Putamen (tissue), 1 donor: ENCODE measurements at places on chromosomes 7 and 10.
A peak's percentile ranks its signal among the peaks of the same experiment; 100 is the strongest.

DNA sequence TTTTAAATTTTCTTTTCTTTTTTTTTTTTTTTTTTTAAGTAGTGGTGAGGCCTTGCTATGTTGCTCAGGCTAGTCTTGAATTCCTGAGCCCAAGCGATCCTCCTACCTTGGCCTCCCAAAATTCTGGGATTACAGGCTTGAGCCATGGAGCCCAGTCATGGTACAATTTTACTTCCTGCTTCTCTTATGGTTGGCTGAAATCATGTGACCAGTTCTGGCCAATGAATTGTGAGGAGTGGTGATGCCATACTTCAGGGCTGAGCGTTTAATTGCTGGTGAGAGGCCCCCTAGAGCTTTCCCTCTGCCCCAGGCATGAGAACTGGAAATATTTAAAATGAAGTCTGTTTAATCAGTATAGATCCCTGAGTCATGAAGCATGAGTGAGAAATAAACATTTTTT lies 22.2 kb upstream of the BAIAP2L1 start:
- no peak for DNase-seq

DNA sequence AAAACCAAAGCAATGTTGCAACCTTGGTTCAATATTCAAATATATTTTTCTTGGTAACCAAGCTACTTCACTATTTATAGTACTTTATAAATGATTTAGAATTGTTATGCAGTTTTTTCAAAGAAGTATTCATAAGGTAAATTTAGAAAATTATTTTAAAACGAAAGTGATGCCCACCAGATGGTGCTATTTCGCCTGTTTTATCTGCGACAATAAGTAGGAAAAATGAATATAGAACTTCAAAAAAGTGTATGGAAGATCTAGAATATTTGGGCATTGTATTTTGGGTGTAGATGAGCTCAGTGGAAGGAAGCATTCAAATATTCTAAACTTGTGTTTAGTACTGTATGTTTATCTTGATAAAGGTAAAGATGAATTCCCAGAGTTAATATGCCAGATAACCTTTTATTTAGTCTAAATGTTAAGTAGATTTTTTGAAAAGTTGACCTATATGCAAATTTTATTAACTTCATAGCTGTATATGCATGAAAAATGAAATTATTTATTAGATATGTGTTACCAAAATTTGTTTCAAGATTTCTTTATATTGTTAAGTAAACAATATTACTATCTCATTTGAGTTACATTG lies 93.2 kb downstream of the ADK start:
- DNase-seq: peak; percentile 17

DNA sequence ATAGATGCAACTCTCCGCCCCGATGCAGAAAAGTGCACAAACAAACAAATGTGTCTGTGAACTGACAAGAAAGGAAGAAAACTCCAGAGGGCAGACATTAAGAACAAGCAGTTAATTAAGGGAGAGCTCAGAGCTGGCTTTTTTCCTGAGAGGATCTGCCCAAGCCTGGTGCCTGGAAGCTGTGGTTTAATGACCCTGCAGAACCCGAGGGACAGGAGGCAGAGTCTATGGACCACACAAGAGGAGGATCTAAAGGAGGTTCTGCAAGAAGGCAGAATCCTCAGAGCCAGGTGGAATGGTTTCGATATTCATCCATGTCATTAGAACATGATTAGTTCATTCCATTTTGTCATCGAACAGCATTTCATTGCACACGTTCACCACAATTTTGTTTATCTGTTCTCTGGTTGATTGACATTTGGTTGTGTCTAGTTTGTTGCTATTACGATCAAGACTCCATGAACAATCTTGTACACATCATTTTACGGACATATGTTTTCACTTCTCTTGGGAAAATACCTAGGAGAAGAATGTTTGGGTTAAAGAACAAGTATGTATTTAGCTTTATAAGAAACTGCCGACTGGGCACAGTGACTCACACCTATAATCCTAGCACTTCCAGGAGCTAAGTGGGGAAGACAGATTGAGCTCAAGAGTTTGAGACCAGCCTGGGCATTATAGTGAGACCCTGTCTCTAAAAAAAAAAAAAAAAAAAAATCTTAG lies 560.2 kb downstream of the CALN1 start:
- no peak for DNase-seq

GRCh38 chr7:101990811-101991418 lies 173.5 kb downstream of the CUX1 start:
- no peak for DNase-seq

DNA sequence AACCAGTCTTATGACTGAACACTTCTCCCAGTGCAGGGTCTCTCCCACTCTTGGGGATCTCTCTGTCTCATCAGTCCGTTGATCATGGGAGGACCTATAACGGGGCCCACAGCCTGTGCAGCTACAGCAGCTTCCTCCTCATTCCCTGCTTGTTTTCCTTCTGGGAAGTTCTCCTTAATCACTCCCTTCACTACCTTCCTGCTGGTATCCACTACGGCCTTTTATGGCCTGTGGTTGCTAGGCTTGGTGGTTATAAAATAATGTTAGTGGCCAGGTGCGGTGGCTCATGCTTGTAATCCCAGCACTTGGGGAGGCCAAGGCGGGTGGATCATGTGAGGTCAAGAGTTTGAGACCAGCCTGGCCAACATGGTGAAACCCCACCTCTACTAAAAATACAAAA lies 3.5 kb upstream of the ZNF282 start:
- no peak for DNase-seq

- DNase-seq: no peak
Measured at GRCh38 chr10:112124866-112125265, 58.7 kb downstream of the GPAM start.

GRCh38 chr7:120547605-120548004 lies 274.6 kb downstream of the KCND2 start:
- DNase-seq: no peak

DNA sequence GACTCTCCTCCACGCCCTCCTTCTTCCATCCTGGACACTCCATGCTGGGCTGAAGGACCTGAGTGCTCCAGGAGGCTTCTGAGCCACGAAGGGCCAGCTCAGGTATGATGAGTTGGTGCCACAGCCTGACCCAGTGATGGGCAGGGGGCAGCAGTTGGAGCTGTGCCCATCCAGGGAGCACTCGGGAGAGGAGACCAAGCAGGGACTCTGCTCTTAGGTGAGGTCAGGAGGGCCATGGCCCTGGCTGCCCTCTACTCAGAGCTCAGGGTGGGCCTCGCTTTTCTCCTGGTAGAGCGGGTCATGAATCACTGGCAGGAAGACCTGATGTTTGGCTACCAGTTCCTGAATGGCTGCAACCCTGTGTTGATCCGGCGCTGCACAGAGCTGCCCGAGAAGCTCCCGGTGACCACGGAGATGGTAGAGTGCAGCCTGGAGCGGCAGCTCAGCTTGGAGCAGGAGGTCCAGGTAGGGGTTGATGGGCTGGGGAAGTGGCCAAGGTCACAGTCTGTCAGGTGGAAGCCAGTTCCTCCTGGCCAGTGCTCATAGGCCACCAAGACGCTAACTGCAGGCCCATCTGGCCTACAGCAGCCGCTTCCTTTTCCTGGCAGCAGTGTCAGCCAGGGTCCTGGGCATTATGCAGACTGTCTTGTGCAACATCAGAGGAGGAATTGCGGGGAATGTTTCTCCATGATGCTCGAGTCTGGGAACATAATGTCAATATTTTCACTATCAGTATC lies 50.8 kb downstream of the ALOX5 start:
- no peak for DNase-seq

DNA sequence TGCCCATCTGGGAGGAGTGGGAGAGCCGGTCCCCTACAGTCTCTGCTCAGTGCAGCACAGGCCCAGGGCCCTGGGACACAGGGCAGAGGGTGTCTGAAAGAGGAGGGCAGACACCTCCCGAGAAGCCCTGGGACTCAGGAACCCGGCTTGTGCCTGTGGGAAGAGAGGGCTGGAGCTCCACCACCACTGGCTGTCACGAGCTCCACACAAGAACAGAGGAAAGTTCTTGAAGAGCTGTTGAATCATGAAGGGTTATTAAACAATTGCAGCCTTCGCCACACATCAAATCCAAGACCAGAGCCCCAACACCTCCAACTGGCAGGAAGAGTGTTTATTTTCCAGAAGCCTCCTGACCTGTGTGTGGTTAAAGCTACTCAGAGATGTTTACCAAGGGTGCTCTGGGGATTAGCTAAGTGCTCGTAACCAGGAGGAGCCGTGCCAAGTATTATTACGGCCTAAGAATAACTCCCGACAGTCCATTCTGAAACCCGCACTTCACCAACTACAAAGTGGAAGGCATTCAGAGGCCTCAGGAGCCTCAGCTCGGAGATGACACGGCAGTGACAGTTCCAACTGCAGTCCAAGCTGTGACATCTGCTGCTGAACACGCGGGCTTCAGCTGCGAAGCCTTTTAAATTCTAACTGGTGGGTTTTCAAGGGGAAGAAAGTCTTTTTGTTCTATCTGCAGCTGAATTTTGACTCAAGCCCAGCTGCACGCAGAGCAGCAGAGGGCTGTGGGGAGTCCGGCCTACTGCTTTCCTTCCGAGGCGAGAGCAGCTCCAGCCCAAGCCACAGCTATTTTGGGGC lies 75.1 kb downstream of the MAD1L1 start:
- DNase-seq: peak; percentile 84

- peak; percentile 42 for DNase-seq
Measured at GRCh38 chr7:91351374-91351773, 87.1 kb downstream of the FZD1 start.

GRCh38 chr7:47267346-47267745 lies 314.6 kb downstream of the TNS3 start:
- DNase-seq: no peak

GRCh38 chr7:31679574-31680305 lies 7.3 kb upstream of the PPP1R17 start:
- DNase-seq: no peak
